ENCODE measurements at places on chromosomes 7 and 10. TPM values are rescaled to one million over a fixed set of nuclear protein-coding genes. Genes with fewer than 3 reads are reported as not detected.

DNA sequence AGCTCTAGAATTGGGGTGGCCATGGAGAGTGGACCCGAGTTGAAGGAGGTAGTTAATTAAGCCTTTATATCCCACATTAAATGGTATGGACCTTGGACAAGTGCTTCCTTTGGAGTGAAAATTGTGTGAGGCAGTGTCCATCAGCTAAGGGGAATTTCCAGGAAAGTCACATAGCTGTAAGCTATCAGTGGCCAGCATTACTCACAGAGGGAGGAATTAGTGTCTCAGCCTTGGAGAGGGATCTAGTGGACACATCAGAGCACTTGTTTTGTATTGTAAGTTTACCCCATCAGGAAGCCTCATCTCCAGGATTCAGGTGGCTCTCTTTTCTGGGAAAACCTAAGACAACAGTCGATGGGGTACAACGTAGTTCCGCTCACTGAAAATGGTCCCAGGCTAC is 416.7 kb downstream of the TFEC start:
- H3K27me3 ChIP-seq: no peaks in the 10 kb centered on the region
- no peaks in the 10 kb centered on the region for H3K4me1 ChIP-seq
- H3K36me3 ChIP-seq: no peaks in the 10 kb centered on the region

GRCh38 chr10:1395025-1395480 is 338.9 kb downstream of the WDR37 start:
- no peak overlapping the region for H3K27ac ChIP-seq

DNA sequence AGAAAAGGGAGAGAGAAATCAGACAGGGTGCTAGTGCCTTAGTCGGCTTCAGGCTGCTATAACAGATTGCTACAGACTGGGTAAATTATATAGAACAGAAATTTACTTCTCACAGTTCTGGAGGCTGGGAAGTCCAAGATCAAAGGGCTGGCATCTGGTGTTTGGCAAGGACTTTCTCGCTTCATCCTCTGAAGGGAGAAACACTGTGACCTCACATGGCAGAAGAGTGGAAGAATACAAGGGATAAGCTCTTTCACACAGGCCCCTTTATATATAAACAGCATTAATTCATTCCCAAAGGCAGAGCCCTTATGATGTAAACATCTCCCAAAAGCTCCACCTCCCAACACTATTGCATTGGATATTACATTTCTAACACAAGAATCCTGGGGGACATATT is 235.5 kb upstream of the INHBA start:
- no peak overlapping the region for H3K4me3 ChIP-seq
- no peak overlapping the region for H3K27ac ChIP-seq
- DNase-seq: no peak

The ARHGAP21 gene
- 34.9 TPM for total RNA-seq

The GRB10 gene
- 97.0 TPM for total RNA-seq

- H3K36me3 ChIP-seq: no peaks in the 10 kb centered on the region
- no peak overlapping the region for H3K27ac ChIP-seq
- DNase-seq: peak; percentile 89
- no peaks in the 10 kb centered on the region for H3K27me3 ChIP-seq
- peaks cover 7% of the 10 kb centered on the region for H3K4me1 ChIP-seq
Observed at GRCh38 chr10:44857363-44858016, 53.6 kb upstream of the TMEM72 start.

GRCh38 chr7:111138193-111138569 is 47.3 kb downstream of the LRRN3 start:
- no peak overlapping the region for H3K4me3 ChIP-seq
- no peak for DNase-seq
- no peaks in the 10 kb centered on the region for H3K36me3 ChIP-seq
- H3K4me1 ChIP-seq: peaks cover 6% of the 10 kb centered on the region
- H3K27me3 ChIP-seq: no peaks in the 10 kb centered on the region

DNA sequence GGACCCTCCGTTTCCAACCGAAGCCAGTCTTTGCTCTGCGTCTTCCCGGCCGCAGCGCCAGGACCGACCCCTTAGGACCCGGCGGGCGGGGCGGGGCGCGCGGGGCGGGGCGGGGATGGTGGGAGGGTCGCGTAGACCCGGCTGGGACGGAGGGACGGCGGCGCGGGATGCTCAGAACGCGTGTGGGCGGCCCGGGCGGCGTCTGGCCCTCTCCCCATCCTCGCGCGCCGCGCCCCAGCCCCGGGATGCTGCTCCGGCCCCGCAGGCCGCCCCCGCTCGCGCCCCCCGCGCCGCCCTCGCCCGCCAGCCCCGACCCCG is at the start of gene UTF1:
Gene UTF1 (plus strand): TSS at position 174 of the 318 bp plus-strand sequence. CDS start 72 bp downstream, at position 246.
- peaks cover 28% of the 10 kb centered on the region for H3K4me1 ChIP-seq
- no peak for DNase-seq
- peaks cover 33% of the 10 kb centered on the region for H3K27me3 ChIP-seq
- peaks cover 7% of the 10 kb centered on the region for H3K36me3 ChIP-seq
- H3K4me3 ChIP-seq: peak within 1 kb of the TSS; percentile 63
- no peak within 1 kb of the TSS for H3K27ac ChIP-seq

GRCh38 chr10:86264481-86265231 is 101.9 kb downstream of the GRID1 start:
- H3K36me3 ChIP-seq: no peaks in the 10 kb centered on the region
- H3K27ac ChIP-seq: no peak overlapping the region
- peak; percentile 45 for DNase-seq
- H3K27me3 ChIP-seq: peaks cover 10% of the 10 kb centered on the region

GRCh38 chr7:41879403-41879802 is 176.5 kb upstream of the INHBA start:
- H3K4me1 ChIP-seq: no peaks in the 10 kb centered on the region
- no peaks in the 10 kb centered on the region for H3K27me3 ChIP-seq
- H3K27ac ChIP-seq: no peak overlapping the region
- DNase-seq: no peak
- no peak overlapping the region for H3K4me3 ChIP-seq
- no peaks in the 10 kb centered on the region for H3K36me3 ChIP-seq

- no peak overlapping the region for H3K4me3 ChIP-seq
- peaks cover 5% of the 10 kb centered on the region for H3K4me1 ChIP-seq
- H3K27ac ChIP-seq: no peak overlapping the region
- H3K36me3 ChIP-seq: no peaks in the 10 kb centered on the region
- peak; percentile 33 for DNase-seq
Observed at GRCh38 chr7:102063690-102064180, 222.9 kb upstream of the SH2B2 start.

- no peaks in the 10 kb centered on the region for H3K36me3 ChIP-seq
- H3K4me1 ChIP-seq: no peaks in the 10 kb centered on the region
- no peak overlapping the region for H3K27ac ChIP-seq
- H3K4me3 ChIP-seq: no peak overlapping the region
Observed at GRCh38 chr10:133460208-133460769, 6.5 kb downstream of the SCART1 start.

DNA sequence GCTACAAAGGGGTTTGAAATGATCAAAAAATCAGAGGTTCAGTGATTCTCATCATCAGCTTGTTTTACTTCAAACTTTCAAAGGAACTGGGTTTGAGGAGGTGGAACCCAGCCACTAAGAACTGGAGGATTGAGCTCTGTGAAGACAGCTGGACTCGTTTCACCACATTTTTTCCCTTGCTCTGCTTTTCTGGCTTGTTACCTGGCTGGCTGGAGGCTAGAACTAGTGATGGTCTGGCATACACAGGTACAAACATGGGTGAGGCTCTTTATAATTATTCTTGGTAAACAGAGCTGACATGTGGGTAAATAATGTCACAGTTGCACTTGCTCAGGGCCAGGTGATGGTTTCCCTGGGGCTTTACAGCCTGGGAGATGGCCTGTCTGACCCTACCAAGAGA is 352.5 kb downstream of the FGFR2 start:
- no peak overlapping the region for H3K4me3 ChIP-seq
- no peaks in the 10 kb centered on the region for H3K36me3 ChIP-seq
- no peaks in the 10 kb centered on the region for H3K27me3 ChIP-seq
- H3K27ac ChIP-seq: no peak overlapping the region

DNA sequence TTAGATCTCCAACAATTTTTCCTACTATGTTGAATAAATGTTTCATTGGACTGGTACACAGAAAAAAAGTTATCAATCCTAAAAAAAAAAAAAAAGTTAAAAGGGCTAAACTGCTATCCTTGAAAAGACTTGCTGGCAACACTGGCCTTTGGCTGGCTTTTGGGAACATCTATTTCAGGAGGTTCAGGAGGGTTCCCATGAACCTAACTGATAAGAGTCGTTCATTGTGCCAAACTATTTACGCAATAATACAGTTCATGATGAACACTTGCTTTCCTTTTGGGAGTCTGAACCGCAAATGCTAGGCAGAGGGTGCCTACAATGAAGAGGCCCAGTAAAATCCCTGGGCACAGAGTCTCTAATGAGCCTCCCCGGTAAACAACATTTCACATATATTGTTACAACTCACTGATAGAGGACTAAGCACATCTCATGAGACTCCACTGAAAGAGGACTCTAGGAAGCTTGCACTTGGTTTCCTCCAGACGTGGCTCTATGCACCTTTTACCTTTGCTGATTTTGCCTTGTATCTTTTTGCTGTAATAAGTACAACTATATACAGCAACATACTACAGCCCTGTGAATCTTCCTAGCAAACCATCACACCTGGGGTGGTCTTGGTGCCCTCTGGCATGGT is 45.0 kb downstream of the ZFAND4 start:
- no peak overlapping the region for H3K27ac ChIP-seq
- H3K4me1 ChIP-seq: no peaks in the 10 kb centered on the region
- no peaks in the 10 kb centered on the region for H3K36me3 ChIP-seq
- no peak for DNase-seq
- no peak overlapping the region for H3K4me3 ChIP-seq

The CRHR2 gene
- 0.19 TPM for total RNA-seq

- no peaks in the 10 kb centered on the region for H3K27me3 ChIP-seq
- no peak overlapping the region for H3K4me3 ChIP-seq
- peaks cover 5% of the 10 kb centered on the region for H3K4me1 ChIP-seq
- no peaks in the 10 kb centered on the region for H3K36me3 ChIP-seq
- peak; percentile 64 for DNase-seq
Observed at GRCh38 chr7:72343991-72344390, 68.1 kb downstream of the CALN1 start.

DNA sequence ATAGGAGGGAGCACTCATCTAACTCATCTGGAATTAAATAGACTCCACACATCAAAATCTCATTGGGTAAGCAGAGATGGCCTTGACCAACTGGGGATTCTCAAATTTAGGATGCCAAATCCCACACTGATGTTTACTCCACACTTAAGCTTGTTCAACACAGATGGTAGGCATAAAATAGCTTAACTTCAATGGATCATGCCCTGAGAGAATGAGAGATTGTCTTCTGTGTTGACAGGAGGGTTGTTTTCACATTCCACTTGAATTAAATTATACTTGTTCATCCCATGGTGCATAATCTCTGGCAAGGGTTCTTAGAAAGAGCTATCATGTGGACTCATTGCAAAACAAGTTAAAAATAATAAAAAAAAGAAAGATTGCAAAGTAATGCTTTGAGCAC is 391.4 kb downstream of the PLXDC2 start:
- H3K4me3 ChIP-seq: no peak overlapping the region
- no peak for DNase-seq
- no peaks in the 10 kb centered on the region for H3K36me3 ChIP-seq
- no peaks in the 10 kb centered on the region for H3K4me1 ChIP-seq

DNA sequence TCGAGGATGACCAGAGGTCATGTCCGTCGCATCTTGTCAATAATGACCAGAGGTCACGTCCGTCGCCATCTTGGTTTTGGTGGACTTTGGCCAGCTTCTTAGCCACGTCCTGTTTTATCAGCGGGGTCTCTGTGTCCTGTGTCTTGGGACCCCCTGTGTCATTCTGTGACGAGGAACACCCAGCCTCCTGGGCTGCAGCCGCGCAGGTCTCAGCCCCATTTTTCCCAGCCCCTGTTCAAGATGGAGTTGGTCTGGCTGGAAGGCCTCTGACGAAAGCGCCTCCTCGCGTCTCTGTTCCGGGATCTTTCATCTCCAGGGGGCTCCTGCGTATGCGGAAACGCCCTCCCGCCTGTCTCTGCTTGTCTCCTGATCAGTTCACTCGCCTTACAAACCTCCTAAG is 134.2 kb downstream of the ELFN1 start:
- H3K27me3 ChIP-seq: no peaks in the 10 kb centered on the region
- H3K4me3 ChIP-seq: no peak overlapping the region
- H3K4me1 ChIP-seq: no peaks in the 10 kb centered on the region
- H3K36me3 ChIP-seq: no peaks in the 10 kb centered on the region
- H3K27ac ChIP-seq: no peak overlapping the region

The GHITM gene
- 87.8 TPM for total RNA-seq

- H3K27ac ChIP-seq: no peak overlapping the region
- no peaks in the 10 kb centered on the region for H3K4me1 ChIP-seq
- no peak overlapping the region for H3K4me3 ChIP-seq
Observed at GRCh38 chr10:113420733-113421675, 131.8 kb upstream of the HABP2 start.
